Activated naive CD8-positive, alpha-beta T cell treated with anti-CD3 and anti-CD28 coated beads, Interleukin-2, amount 10 ng/mL, durations not matched to agents 7 days and 5 days (primary cell): ENCODE measurements at places on chromosomes 7 and 10.

- DNase-seq: no peak
Measured at GRCh38 chr10:96645191-96645721, 58.4 kb upstream of the TM9SF3 start.

GRCh38 chr7:77991656-77992055 lies 193.1 kb downstream of the PHTF2 start:
- DNase-seq: no peak

DNA sequence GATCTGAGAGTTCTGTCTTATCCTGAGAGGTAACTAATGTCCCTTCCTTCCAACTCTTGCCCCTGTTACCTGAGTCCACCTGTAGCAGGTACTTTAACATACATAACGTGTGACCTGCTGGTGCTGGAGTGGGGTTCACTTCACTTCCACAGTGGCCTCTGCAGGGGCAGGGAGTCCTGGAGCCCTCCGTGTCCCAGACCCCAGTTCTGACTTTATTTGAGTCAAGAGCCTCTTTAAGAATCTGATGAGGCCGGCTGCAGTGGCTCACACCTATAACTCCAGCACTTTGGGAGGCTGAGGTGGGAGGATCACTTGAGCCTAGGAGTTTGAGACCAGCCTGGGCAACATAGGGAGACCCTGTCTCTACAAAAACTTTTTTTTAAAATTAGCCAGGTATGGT lies 117.0 kb upstream of the RET start:
- no peak for DNase-seq

GRCh38 chr10:71795248-71795647 lies 21.9 kb upstream of the VSIR start:
- no peak for DNase-seq

GRCh38 chr10:101304316-101304715 lies 49.6 kb upstream of the BTRC start:
- no peak for DNase-seq

- DNase-seq: no peak
Measured at GRCh38 chr10:62166331-62167131, 102.1 kb downstream of the RTKN2 start.
